ENCODE measurements at places on chromosomes 5 and 9.

DNA sequence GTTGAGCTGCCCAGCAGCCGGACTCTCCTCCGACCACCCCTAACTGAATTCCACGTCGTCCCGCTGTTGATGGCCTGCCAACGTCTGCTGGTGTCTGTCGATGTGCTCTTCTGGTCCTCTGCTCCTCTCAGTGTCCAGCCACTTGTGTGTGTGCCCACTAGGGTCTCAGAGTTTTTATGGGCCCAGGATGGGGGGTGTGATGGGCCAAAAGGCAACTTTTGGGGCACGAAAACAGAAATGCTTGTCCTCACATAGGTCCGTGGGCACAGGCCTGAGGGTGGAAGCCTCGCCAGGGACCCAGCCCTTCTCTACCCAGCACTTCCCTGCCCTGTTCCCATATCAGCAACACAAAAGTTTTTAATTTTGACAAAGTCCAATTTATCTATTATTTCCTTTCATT lies 85.7 kb upstream of the RUFY1 start:
- no peak for DNase-seq

GRCh38 chr5:38259062-38259808 lies 876 bp downstream of the EGFLAM start:
- no peak for DNase-seq

GRCh38 chr5:38541174-38541725 lies 15.2 kb downstream of the LIFR start:
- DNase-seq = no peak

- no peak for DNase-seq
Observed at GRCh38 chr9:117491491-117491890, 76.6 kb upstream of the ASTN2 start.

DNA sequence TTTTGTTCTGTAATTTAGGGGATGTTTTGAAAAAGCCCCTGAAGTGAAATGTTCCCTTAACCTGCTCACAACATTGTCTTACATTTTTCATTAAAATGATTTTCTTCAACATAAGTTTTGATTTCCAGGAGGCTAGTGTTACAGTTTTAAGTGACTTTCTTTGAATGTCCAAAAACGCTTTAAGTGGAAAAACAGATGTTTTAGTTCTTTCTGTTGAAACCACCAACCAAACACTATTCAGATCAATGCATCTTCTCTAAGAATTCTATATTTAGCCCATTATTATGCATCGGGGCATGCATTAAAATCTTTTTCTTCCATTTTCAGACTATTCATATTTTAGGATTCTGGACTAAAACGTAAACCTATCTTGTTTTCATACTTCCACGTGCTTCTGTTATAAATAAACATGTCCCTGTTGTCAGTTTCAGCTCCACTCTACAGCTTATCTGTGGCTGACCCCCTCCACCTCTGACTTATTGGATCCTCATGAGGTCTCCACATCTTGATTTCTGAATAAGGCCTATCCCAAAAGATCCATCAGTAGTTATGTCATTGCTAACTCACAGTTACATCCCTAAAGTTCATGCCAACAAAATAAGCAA lies 882.3 kb upstream of the SEMA6A start:
- DNase-seq = no peak

DNA sequence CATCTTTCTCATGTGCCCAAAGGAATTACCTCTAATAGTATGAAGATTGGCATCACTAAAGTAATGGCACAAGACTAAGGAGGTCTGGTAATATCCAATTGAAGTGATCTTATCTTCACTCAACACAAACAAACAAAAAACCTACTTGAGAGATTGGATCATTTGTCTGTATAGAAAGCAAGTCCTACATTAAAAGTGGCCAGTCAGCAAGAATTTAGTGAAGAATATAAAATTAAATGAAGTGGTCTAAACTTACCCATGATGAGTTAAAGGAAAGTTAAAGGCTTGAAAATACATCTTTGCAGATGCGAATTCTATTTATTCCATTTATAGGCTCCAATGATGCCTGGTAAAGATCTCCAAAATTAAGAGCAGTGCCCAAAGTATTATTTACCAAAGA lies 350.3 kb upstream of the PCSK5 start:
- DNase-seq = no peak

DNA sequence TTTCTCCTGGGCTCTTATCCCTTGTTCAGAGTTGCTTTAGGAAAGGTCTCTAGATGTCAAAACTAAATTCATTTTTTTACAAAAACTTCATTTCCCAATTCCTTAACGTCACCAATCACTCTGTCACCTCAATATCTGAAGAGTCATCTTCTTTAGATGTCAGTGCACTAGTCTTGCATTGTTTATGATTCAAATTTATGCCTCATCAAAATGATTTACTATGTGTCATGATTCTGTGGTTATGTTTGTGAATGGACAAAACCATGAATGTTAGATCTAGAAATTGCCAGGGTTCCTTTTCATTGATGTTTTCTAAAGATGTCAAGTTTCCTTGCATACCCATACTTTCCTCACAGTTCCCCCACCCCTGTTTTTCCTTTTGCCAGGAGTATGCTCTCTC lies 21.5 kb downstream of the CWC27 start:
- no peak for DNase-seq

- DNase-seq = no peak
Observed at GRCh38 chr9:113309204-113309813, 6.1 kb upstream of the RNF183 start.

DNA sequence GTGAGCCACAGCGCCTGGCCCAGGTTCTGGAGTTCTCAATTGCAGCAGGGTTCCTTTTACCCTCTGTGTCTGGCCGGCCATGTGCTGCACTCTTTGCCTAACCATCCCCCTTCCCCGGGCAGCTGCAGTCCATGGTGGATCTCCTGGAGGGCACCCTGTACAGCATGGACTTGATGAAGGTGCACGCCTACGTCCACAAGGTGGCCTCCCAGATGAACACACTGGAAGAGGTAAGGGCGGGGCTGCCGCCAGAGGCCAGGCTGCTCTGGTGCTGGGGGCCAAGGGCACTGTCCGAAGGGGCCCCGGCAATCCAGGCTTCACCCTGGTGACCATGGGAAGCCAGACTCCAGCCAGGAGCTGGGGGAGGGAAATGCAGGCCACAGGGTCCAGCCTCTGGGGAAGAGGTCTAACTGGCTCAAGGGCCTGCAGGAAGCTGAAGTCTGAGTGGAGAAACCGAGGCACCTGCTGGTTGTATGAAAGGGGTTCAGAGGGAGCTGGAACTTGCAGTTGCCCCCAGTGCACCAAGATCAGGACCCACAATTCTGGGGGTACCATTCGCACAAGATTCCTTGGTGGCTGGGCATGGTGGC lies 18.1 kb downstream of the OLFML2A start:
- DNase-seq = no peak

- DNase-seq = no peak
Observed at GRCh38 chr9:6051511-6051950, 36.1 kb upstream of the RANBP6 start.

DNA sequence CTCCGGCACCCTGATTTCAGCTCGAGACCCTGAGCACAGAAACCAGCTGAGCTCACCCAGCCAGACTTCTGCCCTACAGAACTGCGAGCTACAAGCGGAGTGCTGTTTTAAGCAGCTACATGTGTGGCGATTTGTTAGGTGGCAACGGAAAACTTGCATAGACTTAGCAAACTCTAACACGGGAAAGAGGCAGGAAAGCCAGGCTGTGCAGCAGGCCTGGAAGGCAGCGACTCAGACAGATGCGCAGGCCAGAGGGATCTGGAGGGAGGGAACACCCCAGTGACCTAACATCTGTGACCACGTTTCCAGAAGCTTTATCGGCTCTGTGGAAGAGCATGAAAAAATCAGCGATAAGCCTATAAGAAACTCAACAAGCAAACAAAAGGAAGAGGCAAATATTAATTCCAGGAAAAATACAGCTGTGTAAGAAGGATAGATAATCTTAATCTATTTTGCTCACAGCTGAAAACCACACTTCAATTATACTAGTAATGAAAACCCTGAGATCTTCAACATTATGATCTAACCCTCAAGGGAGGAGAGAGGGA lies 11.0 kb downstream of the UBAC1 start:
- DNase-seq = no peak

DNA sequence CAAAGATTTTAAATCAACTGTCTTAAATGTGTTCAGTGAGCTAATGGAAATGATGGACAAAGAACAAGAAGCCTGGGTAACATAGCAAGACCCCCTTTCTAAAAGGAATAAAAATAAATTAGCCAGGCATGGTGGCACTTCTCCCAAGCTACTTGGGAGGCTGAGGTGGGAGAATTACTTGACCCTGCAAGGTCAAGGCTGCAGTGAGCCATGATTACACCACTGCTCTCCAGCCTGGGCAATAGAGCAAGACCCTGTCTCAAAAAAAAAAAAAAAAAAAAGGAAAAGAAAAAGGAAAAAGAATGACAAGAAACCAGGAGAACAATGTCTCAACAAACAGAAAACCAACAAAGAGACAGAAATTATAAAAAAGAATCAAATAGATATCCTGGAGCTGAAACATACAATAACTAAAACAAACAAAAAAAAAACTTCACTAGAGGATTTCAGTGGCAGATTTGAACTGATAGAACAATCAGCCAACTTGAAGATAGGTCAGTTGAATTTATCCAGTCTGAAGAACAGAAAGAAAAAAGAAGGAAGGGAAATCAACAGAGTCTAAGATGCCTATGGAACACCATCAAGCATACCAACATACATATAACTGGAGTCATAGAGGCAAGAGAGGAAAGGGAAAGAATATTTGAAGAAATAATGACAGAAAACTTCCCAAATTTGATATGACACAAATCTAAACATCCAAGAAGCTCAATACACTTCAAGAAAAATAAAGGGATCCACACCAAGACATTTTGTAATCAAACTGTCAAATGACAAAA lies 16.8 kb upstream of the SLC35D2 start:
- no peak for DNase-seq

DNA sequence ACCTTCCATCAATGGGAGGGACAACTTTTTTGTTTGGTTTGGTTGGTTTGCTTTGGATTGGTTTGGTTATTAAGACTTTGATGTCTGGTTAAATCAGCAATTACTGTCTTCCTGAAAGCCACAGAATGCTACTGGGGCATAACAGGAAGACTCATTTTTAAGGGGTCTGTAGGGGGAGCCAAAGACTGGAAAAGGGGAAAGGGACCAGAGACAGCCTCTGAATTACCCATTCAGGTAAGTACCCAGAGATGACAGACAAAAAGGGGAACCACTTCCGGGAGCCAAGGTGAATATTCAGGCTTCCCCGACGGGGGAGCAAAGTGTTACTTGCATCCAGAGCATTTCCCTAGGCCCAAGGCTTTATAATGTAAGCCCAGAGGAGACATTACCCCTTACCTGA lies 4.6 kb upstream of the FEM1C start:
- DNase-seq = no peak

DNA sequence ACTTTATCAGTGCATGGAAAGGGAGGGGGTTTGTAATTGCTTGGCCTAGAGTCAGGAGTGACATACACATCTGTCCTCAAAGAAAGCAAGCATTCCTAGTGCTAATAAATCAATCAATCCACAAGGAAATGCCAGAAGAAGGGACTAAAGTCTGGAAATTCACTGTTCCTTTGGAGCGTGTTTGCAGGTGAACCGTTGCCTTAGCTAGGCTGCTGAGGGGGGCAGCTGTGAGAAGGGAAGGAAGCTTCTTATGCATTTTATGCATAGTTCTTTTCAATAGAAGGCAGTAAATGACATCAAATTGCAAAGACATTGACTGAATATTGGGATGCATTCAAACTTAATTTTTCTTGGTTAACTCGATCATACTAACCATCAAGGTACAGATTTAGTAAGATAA lies 1092.5 kb upstream of the SEMA6A start:
- no peak for DNase-seq

- DNase-seq = no peak
Observed at GRCh38 chr9:134287591-134288491, 38.4 kb upstream of the RXRA start.

GRCh38 chr5:170497311-170498038 lies 6.3 kb upstream of the KCNIP1 start:
- DNase-seq = no peak

GRCh38 chr5:91091471-91092234 lies 291.5 kb downstream of the ARRDC3 start:
- no peak for DNase-seq

DNA sequence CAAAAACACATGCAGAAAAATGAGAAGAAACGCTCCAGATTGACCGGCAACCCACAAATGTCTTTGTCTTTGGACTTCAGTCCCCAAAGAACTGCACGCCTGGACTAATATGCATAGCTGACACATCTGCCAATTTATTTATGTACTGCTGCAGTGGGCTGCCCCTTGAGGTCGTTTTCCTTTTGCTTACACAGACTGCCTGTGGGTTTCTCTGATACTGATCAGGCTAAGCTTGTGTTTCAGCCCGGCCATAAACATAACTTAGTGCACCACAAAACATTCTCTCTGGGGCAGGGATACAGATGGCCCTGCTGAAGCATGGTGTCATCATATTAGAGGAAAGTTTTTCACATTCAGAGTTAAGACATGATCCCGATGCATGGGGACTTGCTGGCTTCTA lies 75.4 kb downstream of the NUDT12 start:
- no peak for DNase-seq

DNA sequence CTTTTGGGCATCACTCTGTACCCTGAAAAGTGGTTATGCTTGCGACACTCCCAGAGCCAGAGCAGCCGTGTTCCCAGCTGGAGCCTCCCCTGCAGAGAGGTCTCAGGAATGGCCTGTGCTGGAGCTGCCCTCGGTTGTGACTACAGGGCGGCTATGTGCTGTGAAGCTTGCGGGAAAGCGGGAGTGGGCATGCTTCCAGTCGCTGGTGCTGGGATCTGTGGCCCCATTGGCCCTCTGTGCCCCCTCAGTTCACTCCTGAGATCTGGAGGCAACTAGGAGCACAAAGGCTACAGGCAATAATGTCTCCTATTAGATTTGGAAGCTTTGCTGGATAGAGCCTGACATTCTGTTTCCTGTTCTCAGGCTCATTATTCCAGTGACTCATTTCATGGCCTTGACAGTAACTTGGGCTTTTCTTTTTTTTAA lies 56.9 kb downstream of the GPR107 start:
- DNase-seq = no peak

DNA sequence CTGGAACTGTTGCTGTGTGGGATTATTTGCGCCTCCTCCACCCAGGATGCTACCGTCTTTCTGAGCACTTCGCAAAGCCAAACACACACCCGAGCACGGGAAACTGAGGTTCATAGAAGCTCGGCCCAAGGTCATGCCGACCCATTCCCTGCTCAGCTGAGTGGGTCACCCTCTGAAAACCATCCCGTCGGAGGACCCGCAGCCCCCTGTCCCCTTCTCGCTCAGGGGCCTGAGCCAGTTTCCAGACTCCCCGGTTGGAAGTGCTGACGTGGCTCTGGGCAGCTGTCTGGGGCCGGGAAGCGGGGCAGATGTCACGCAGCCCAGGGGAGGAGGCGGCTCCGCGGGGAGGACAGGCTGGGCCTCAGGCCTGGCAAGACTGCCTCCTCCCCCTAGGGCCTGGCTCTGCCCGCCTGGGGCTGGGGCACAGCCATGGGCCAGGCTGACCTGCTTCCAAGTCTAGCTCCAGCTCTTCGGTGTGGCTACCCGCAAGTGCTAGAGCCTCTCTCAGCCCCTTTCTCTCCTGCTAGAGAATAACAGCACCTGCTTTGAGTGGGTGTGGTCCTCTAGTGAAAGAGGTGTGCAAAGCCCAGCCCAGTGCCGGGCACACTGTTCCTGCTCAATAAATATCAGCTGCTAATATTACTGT lies 9.9 kb upstream of the CXXC5 start:
- DNase-seq = no peak
